Jurkat, Clone E6-1 (cell line): ENCODE measurements at places on chromosomes 13 and 19.

DNA sequence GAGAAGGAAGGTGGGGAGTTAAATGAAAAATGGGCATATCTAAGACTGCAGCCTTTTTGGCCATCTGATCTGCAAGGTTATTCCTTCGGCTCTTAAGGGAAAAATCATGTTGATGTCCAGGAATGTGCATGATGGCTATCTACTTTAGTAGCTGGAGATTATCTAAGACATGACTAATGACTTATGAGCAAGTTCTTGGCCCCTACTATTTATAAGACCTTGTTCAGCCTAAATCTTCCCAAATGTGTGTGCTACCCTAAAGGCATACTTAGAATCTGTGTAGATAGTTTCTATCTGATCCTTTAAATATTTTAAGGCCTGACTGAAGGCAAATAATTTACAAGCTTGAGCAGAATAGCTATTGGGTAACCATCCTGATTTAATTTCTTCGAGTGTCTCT lies 41.8 kb upstream of the CD177 start:
- no peak for DNase-seq

GRCh38 chr13:80341756-80342370 lies 937 bp upstream of the SPRY2 start:
- peak; percentile 33 for DNase-seq

- DNase-seq = no peak
These were observed 1.5 kb downstream of the PLEKHF1 start for GRCh38 chr19:29666578-29667386.

- no peak for DNase-seq
These were observed 848.1 kb upstream of the SLITRK1 start for GRCh38 chr13:84730376-84730775.

DNA sequence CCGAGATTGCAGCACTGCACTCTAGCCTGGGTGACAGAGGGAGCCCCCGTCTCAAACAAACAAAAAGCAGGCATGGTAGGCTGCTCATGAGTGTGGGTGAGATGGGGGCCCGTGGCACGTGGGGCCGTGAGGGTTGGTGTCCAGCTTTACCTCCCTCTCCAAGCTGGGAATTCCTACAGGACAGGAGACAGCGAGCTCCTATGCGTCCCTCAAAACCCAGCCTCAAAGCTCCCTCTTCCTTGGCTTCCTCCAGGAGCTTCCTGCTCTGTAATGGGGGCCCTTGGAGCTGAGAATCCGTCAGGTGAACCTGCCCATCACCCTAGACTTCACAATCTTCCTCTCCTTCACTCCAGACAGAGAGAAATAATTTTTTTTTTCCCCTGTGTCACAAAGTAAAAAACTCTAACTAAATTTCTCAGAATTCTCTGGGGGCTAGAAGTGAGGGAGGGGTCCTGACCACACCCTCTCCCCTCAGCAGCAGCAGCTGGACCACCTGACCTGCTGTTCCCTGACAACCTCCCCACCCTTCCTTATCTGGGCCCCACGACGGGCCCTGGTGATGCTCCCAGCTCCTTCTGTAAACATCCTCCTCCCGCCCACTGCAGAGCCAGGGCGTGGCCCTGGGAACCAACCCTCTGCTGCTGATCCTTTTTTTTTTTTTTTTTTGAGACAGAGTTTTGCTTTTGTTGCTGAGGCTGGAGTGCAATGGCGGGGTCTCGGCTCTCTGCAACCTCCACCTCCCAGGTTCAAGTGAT lies 22.1 kb upstream of the WDR18 start:
- no peak for DNase-seq
